ENCODE measurements at places on chromosomes 5 and 9. TPM values are rescaled to one million over a fixed set of nuclear protein-coding genes. Genes with fewer than 3 reads are reported as not detected.

GRCh38 chr9:95512709-95513095 lies 4.1 kb downstream of the PTCH1 start:
- no peaks in the 10 kb centered on the region for H3K36me3 ChIP-seq
- H3K4me3 ChIP-seq: peak overlapping the region; percentile 95
- H3K27me3 ChIP-seq: peaks cover 49% of the 10 kb centered on the region
- H3K27ac ChIP-seq: peak overlapping the region; percentile 97

- H3K27ac ChIP-seq: no peak overlapping the region
- peaks cover 12% of the 10 kb centered on the region for H3K36me3 ChIP-seq
- peaks cover 12% of the 10 kb centered on the region for H3K27me3 ChIP-seq
- H3K4me3 ChIP-seq: no peak overlapping the region
These were observed 8.5 kb downstream of the KLF4 start for GRCh38 chr9:107481035-107481434.

ACOT12 gene
- 0.74 TPM for total RNA-seq

DNA sequence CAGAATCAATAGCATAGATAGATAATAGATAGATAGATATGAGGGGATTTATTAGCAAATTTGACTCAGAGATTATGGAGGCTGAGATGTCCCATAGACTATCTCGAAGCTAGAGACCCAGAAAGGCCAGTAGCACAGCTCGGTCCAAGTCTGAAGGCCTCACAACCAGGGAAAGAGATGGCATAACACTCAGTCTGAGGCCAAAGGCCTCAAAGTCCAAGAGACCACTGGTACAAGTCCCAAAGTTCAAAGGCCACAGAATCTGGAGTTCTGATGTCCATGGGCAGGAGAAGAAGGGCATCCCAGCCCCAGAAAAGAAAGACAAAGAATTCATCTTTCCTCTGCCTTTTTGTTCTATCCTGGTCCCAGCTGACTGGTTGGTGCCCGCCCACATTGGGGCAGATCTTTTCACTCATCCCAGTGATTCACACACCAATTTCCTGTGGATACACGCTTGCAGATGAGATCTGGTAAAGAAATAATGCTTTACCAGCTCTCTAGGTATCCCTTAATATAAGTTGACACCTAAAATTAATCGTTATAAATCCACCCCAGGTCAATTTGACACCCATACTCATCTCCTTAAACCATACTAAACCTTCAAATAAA lies 127.8 kb upstream of the FBN2 start:
- no peaks in the 10 kb centered on the region for H3K27me3 ChIP-seq
- H3K27ac ChIP-seq: no peak overlapping the region
- DNase-seq: no peak
- no peaks in the 10 kb centered on the region for H3K36me3 ChIP-seq

TRAF1 gene
- total RNA-seq: 1.9 TPM

DNA sequence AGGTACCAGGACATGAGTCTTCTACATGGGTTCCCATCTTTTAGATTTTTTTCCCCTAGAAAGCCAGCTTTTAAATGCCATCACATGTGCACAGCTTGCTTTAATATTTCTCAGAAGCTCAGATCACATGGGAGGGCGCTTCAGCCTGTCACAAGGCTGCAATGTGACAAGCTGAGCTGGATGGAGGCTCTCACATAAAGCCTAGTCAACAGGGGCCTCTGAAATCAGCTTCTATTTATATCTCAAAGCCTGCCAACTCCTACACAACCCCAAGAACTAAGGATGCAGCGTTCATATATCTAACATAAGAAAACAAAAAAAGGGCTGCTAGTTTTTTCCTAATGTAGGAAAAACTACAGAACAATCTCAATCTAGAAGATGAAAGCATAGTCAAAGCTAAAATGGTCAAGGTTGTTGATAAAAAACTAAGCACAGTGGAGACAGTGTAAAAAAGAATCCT lies 2.3 kb downstream of the ZFAND5 start:
- no peak for DNase-seq
- peak overlapping the region; percentile 91 for H3K4me3 ChIP-seq
- peak overlapping the region; percentile 90 for H3K27ac ChIP-seq
- H3K36me3 ChIP-seq: peaks cover 31% of the 10 kb centered on the region
- H3K27me3 ChIP-seq: no peaks in the 10 kb centered on the region

DNA sequence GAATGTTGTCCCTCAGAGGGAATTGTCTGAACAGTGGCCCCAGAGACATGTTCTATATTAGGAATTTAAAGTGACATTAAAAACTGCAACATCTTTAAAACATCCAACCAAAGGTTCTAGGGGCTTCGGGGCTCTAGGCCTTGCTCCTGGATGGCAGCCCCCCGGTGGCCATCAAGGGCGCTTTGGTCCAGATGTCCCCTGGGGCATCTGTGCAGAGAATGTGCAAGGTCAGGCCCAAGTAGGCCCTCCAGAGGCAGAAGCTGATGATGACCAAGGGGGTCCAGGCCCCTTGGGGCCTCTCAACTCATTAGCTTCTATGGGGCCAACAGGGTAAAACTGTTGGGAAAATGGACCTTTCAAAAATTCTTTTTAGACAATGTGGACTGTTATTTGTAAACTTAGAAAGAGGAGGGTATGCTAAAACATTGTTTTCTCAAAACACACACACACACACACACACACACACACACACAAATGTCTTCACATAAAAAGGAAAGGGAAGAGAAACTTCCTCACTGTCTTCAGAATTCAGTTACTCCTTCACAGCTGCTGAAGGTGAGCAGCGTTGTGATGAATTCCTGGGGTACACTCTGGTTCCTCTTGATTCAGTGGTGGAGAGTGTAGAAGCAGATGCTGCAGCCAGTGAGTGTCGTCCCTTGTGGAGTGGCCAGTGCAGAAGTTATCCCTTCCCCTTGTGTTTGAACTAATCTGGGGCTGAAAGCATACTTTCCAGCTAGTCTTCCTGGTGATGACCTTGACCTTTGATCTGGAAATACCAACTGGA lies 125.2 kb downstream of the WDR41 start:
- H3K27ac ChIP-seq: no peak overlapping the region
- H3K4me3 ChIP-seq: no peak overlapping the region
- H3K36me3 ChIP-seq: peaks cover 13% of the 10 kb centered on the region
- no peaks in the 10 kb centered on the region for H3K4me1 ChIP-seq
- DNase-seq: no peak
- H3K27me3 ChIP-seq: no peaks in the 10 kb centered on the region

DNA sequence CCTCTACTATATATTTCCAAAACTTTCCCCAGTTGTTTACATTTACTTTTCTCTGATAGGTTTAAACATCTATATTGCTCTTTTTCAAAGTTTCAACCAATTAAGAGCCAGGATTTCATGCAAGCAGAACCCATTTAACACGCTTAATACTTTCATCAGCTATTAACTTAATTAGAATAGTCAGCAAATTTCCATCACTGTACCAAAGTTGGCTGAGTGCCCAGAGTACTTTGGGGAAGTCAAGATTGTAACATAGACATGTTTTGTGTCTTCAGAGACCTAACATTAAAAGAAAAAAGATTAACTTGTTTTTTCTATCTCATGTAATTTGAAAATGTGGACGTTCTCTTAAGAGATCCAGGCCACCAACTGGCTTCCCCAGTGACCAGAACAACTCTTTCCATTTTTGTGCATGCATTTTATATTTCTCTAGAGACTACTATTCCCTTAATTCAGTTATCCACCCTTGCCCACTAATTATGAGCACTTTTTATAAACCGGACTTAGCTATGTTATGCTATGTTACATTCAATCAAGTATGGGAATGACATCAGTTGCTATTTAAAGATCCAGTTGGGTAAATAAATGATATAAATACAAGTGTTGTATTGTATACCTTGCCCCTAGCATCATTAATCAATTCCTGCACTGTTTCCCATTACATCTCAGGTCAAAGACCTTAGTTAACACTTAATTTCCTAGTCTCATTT lies 478.1 kb upstream of the NMUR2 start:
- H3K27me3 ChIP-seq: no peaks in the 10 kb centered on the region
- no peaks in the 10 kb centered on the region for H3K36me3 ChIP-seq
- H3K4me1 ChIP-seq: peaks cover 15% of the 10 kb centered on the region
- no peak overlapping the region for H3K27ac ChIP-seq

GRCh38 chr5:56759521-56760216 lies 55.7 kb upstream of the MAP3K1 start:
- peak overlapping the region; percentile 91 for H3K27ac ChIP-seq
- H3K36me3 ChIP-seq: no peaks in the 10 kb centered on the region
- peaks cover 34% of the 10 kb centered on the region for H3K4me1 ChIP-seq
- no peaks in the 10 kb centered on the region for H3K27me3 ChIP-seq
- no peak for DNase-seq
